Activated gamma-delta T cell treated with anti-CD3 and anti-CD28 coated beads, Interleukin-2, amount 50 U/mL, for 16 hours (primary cell): ENCODE measurements at places on chromosomes 7 and 10.

DNA sequence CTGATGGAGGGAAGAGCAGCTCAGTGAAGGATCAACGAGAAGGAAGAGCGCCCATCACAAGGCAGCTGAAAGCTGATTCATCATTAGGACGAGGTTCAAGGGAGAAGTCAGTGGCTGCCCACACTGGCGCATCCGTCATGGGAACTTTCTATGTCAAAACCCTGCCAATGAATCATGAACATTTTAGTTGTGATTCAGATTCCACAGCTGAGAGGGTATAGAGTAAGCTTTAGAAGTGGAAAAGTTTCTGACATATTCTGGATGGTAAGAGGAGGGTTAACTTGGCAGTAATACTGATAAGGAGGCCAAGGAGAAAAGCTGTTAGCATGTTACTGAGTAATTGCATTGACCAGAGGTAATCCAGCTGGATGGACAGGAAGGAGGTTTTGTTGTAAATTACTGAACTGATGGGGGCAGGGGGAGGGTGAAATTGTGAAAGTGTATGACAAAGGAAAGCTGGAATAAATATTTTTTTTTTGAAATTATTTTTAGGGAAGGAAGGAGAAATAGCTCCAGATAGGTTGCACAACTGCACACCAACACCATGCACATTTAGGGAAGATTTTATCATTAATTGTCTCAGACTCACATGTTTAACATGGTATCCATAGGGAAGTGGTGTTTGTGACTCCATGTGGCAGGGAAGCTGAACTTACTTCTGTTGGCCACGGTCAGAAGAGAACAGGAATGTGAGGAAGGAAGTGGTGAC is 78.3 kb upstream of the NRP1 start:
- DNase-seq = no peak

DNA sequence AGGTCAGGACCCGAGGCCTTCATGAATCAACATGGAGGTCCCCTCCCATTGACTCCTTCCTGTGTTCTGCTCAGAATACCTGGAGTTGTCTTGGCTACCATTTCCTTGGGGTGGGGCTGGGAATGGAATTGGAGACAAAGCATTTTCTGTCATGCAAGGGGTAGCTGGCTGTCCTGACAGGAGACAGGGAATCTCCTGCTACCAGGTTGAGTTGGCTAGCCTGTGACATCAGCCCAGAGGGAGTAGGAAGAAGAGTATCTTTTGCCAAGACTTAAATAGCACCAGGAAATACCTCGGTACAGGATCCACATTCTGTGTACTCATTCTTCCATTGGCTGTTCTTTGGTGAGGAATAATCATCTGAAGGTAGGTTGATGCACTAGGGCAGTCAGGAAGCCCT is 4.9 kb downstream of the ZDHHC16 start:
- DNase-seq = no peak

DNA sequence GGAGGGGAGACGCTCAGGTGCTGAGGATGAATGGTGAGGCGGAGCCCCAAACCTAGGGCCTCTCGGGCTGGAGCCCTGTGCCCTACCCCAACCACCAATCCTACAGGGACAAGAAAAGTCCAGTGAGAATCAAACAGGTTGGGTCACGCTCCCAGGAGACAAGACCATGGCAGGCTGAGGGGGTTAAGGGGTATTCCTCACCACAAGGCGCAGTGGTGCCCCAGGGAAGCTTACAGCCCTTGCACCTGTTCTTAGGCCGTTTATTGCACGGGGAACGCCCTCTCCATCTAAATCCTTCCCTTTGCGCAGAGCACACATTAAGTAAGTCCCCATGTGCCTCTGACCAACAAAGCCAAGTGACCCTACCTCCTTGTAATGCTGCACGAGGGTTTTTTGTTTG is 3.5 kb downstream of the FZD9 start:
- no peak for DNase-seq

GRCh38 chr7:105444342-105444987 is 55.7 kb upstream of the SRPK2 start:
- no peak for DNase-seq

- no peak for DNase-seq
Measured at GRCh38 chr7:137642472-137642871, 204.3 kb downstream of the DGKI start.

DNA sequence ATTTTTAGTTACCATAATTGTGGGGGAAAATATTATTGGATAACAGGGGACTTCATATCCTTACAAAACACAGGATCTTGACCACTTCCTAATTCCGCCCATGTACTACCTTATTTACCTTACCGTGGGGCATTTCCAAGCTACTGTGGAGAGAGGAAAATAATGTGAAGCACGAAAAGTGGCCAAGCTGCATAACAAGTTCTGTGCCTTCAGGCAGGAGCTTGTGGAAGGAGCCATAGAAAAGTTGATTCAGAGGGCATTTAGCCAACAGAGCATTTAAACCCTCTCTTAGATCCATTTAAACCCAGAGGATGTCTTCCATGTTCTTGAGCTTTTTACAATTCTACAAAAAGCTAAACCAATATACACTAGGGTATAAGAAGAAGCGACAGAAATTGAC is 41.6 kb downstream of the DNAJB9 start:
- no peak for DNase-seq

DNA sequence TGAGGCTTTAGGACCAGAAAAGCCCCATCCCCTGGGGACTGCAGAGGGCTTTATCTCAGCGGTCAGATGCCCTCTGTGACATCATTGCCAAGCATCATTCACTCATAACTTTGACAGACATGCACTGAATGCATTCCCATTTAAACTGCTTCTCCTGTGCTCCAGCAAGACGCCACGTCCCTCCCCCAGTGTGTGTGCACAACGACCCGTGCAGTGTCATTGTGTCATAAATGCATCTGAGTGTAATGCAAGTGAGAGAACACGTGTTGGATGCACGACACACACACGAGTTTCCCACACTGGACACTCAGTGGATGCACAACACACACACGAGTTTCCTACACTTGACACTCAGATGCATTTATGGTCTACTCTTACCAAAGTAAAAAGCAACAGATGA is 337.9 kb downstream of the PTPRN2 start:
- DNase-seq = no peak

- no peak for DNase-seq
Measured at GRCh38 chr7:155269766-155270585, 27.7 kb upstream of the INSIG1 start.

DNA sequence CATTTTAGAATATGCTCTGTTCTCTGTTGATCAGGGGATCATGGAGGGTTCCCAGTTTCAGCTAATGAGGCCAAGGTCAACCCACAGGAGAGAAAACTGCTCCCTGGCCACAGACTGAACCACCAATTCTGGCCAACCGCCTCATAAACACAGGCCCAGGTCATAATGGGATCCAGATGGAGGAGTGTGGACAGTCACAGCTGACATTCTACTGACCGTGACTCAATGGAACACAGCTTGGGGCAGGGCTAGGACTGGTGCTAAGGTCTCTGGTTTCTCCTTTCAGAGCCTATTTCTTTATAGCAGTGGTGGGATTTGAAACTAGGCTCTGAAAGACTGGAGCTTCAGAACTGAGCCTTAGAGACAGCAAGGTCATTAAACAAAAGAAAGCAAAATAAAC is 68.3 kb downstream of the HIPK2 start:
- DNase-seq = no peak

DNA sequence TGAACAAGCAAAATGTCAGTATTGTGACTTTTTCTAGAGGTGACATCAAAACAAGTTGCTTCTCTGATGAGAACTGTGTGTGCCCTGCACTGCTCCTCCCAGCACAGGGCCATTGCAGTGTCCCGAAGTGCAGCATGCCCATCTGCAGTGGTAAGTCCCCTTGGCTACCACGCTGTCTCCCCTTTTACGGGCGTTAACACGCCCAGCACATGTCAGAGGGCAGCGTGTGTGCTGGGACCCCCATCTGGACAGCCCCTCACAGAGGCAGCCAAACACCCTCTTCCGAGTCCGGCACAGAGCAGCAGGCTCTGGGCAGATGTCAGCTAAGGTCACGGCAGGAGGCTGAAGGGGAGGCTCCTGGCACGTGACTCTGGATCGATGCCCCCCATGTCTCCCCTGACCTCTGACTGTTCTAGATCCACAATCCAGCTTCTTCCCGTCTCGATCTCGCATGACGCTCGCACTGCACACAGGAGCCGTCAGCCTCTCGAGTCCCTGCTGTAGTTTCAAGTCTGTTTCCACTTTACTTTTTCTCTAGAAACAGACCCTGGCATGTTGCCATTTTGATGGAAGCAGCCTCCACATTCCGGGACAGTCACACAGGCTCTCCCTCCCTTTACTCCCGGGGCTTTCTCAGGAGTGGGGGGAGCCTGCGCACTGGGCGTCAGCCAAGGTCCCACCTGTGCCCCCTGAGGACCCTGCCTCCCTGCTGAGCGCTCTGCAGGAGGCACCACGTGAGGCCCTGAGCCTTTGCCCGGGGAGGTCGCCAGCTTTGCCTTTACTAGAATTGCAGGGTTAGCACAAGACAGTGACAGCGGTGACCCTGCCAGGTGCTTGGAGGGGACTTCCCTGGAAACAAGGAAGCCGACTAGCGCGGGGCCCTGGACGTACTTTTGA is 133.8 kb downstream of the TCERG1L start:
- no peak for DNase-seq

- DNase-seq = no peak
Measured at GRCh38 chr10:78335691-78336401, 302.2 kb downstream of the RPS24 start.

- DNase-seq = no peak
Measured at GRCh38 chr7:115968596-115968995, 62.0 kb downstream of the TFEC start.

GRCh38 chr7:116990056-116990455 is 36.8 kb downstream of the ST7 start:
- no peak for DNase-seq

DNA sequence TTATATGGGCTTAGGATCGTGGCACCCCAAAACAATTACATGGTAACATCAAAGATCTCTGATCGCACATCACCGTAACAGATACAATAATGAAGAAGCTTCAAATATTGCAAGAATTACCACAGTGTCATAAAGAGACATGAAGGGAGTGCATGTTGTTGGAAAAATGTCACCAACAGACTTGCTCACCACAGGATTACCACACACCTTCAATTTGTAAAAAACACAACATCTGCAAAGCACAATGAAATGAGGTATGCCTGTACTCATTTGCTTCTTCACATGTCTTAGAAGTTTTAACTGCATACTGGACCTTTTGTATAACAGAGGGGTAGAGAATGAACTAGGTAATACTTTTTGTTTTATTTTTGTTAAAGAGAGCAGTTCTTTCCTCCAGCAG is 96.6 kb downstream of the TPST1 start:
- no peak for DNase-seq

GRCh38 chr10:120719333-120719732 is 131.8 kb upstream of the WDR11 start:
- no peak for DNase-seq

- no peak for DNase-seq
Measured at GRCh38 chr10:93850031-93851015, 43.5 kb upstream of the SLC35G1 start.

- DNase-seq = no peak
Measured at GRCh38 chr10:50788951-50789945, 49.5 kb downstream of the ASAH2B start.

DNA sequence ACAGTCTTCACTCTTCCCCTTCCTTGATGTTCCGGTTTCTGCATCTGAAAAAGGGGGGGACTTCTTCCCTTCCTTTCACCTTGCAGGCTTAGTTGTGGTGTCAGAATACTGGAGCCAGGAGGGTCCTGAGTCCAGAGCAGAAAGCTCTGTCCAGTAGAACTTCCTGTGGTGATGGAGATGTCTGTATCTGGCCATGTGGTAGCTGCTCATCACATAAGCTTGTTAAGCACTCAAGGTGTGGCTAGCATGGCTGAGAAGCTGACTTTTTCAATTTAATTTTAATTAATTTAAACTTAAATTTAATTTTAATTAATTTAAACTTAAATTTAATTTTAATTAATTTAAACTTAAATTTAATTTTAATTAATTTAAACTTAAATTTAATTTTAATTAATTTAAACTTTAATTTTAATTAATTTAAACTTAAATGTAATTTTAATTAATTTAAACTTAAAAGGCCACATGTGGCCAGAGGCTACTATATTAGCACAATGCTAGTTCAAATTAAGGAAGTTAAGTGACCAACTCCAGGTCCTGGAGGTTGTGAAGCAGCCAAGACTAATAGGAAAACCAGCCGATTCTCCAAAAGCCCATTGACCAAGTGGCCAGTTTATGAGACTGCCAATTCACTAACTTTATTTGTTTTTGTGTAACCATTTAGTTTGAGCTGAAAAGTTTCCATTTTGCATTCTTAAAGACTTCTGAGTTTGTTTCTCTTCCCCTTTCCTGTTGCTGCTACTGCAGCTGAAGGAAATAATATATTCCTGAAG is 16.3 kb downstream of the MSRB2 start:
- no peak for DNase-seq

DNA sequence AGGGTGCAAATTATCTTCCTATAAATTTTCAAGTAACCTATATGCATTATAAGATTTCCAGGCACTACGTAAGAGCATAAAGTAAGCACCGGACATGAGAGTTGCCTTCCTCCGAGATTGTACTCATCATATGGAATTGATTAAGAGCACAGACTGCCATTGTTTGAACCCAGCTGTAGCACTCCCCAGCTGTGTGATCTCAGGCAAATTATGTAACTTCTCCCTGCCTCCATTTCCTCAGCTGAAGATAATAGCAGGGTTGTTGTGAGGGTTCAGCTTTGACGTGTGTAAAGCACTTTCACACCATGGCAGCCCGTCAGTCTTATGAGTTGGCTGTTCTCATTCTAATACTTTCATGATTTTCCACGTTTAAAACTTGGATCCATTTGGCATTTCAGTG is 122.6 kb downstream of the ITIH5 start:
- DNase-seq = no peak

DNA sequence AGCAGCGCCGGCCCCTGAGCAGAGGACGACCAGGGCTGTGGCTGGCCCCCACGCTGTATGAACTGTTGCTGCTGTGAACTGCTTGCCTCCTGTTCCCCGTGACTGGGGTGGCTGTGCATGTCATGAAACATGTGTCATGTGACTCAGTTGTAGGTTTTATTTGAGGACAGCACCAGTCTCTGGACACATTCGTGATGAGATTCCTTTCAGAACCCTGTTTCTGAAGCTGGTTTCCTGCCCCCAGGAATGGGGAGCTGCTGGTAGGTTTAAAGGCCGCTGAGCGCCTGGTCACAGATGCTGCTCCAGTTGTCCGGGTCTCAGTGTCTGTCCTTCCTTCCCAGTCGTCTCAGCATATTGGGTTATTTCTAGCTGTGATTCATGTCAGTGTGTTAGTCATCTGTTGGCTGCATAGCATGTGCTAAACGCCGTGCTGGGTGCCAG is 79.1 kb upstream of the PPIF start:
- DNase-seq = no peak

- no peak for DNase-seq
Measured at GRCh38 chr7:89104748-89105685, 309.5 kb upstream of the TEX47 start.
